Eye (tissue), 1 donor: ENCODE measurements at places on chromosomes 5 and 9.
A peak's percentile ranks its signal among the peaks of the same experiment; 100 is the strongest.

GRCh38 chr5:126587551-126588390 lies 7.2 kb downstream of the ALDH7A1 start:
- DNase-seq = no peak

- DNase-seq = no peak
Observed at GRCh38 chr5:122292332-122292731, 19.7 kb upstream of the SNCAIP start.

DNA sequence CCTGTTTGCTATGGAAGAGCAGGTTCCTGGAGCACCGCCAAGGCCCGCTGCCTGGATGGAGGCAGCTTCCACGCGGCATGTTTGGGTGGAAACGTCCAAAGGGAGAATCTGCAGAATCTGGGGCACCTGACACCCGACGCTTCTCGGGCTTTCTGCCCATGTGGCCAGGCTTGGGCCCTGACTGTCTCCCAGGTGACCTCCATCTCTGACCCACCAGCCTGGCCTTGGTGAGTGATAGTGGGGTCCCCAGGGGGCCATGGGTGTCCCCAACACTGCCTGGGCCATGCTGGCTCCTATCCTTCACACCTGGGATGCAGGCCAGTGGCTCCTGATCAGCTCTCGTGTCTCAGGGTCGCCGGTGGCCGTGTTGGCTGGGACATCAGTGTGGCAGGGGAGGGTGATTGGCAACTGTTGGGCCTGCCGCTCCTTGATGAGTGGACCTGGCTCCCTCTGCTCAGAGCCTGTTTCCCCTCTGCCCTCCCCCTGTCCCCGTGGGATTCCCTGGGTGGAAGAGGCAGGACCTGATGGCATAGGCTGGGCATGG lies 34.0 kb downstream of the GLT6D1 start:
- DNase-seq = no peak

DNA sequence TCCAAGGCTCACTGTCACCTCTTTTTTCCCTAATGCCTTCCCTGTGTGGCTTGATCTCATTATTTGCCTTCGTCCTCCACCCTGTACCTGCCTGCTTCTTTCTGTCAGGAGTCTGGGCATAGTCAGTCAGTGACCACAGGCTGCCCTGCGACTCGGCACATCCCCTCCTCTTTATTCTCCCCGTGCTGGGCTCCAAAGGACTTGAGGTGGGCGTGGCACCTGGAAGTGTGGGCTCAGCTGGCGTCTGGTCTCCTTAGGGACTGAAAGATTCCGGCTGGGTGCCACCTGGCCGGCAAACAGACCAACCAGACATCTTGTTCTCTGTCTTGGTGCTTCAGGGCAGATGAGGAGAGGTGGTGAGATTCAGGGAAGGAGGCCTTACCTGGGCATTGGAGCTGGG lies 29.6 kb upstream of the PRDM12 start:
- no peak for DNase-seq

DNA sequence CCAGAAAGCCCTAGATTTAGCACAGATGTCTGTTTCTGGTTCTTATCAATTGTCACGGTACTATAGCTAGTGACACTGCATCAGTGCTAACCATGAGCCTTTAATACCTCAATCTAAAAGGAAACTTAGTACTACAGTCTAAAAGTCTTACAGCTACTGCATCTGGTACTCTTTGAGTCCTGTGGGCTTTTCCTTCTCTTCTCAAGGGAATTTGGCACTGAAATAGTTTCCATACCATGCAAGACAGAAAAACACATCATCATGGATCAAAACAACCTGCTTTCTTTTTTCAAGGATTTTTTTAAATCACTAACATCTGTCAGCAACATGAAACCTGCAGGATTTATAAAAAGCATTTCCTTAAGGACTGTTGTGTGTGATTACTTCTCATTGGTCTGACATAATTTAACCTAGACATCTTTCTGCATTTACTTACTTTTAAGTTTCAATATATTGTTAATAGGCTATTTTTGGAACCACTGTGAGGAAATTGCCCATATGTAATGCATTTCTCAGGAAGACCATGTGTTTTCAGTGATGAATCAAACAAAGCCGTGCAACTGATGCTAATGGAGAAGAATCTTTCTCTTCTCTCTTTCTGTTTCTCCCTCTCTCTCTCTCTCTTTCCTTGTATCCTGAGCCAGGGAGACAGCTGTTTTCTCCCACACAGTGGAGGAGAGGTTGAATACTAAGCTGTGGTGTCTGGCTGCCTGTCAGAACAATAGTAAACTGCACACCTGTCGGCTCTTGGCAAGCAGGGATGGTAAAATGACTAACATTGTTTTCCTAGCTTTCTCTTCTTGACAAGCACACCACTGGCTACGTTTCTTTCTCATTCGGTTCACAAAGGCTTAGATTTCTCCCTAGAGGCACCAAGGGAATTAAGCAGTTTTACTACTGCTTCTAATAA lies 273.4 kb downstream of the CSNK1G3 start:
- DNase-seq = peak; percentile 81
